ENCODE measurements at places on chromosomes 1 and 21.

GRCh38 chr1:151516031-151516511 is 4.9 kb downstream of the CGN start:
- DNase-seq: no peak

DNA sequence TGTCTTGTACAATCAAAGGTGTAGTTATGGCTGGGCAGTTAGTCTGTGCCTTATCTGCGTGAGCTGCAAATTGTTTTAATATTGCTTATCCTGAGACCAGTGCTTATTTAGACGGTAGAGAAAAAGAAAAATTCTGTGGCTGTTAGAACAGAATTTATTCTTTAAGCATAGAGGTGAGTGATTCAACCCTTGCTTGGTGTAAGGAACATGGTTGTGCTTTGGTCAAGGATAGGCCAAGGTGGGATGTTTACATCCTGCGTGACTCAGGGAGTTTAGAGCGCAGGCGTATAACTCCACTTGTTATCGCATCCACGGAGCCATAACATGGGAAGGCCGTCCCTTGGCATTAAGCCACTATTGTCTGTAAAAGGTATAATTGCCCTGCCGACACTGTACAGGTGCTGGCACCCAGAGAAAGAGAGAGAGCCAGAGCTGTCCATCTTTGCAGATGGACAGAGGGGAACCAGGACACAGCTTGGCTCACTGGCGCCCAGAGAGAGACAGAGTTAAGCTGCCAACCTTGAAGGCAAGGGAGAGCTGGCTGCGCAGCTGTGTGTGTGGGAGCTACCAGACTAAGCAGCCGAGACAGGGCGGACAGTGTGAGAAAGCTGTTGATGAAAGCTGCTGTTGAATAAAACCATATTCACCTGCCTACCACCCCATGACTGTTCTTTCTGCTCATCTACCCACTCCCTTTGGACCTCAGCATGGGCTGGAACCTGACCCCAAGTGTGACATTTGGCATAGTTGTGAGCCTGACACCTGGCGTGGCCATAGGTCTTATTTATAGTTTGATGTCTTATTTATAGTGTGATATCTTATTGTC is 200.4 kb downstream of the DYRK1A start:
- no peak for DNase-seq

GRCh38 chr1:29835874-29836273 is 599.6 kb downstream of the PTPRU start:
- peak; percentile 12 for DNase-seq

DNA sequence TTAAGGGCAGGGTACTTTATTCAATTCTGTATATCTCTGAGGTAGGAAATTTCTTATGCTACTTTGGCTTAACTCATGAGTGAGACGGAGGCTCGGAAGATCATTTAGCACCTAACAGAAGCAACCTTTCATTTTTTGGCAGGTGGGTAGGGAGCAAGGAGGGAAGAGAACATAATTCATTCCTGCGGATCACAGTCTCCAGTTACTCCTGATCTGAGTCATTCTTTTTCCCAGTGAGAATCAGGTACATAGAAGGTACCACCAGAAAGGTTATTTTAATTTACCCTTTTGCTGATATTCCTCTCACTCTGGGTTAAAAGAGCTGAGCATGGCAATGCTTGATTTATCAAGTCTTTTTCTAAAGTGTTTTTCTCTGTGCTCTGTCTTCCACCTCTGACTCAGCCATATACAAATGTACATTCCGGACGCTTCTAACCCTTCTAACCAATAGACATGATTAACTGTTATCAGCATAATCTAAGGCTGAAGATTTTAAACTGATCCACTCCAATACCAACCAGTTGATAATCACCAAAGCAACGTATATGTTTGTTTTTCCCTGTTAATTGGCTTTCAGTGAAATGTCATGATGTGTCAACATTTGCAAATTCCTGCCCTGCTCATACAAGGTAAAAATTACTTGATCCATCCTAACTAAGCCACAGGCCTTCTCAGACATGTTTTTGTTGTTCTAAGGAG is 271.7 kb downstream of the DUSP10 start:
- no peak for DNase-seq

GRCh38 chr1:205065666-205066065 is 18.6 kb downstream of the TMEM81 start:
- no peak for DNase-seq

- no peak for DNase-seq
These were observed 9.1 kb downstream of the RHOC start for GRCh38 chr1:112697781-112698201.

GRCh38 chr1:78113156-78113916 is 67.6 kb downstream of the GIPC2 start:
- DNase-seq: no peak

- DNase-seq: no peak
These were observed 14.7 kb downstream of the YTHDF2 start for GRCh38 chr1:28751315-28752060.

DNA sequence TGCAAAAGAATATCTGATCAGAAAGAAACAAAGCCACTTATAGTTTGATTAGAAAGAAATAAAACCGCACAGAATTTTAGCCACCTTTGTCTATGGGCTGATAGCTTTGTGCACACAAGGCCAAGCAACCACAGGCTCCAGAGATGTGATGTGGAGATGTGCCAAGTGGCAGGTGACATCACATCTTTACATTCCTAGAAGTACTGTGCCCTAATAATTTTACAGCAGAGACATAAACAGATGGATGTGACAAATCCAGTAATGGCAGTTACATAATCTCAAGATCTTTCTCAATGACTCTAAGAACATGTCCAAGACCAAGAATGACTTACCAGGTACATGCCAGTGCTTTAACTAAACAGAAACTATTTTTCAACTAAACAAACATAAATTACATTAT is 159.5 kb downstream of the LTN1 start:
- no peak for DNase-seq

- no peak for DNase-seq
These were observed 8.2 kb upstream of the MTFR1L start for GRCh38 chr1:25811384-25812082.

GRCh38 chr21:16162953-16163352 is 433.2 kb downstream of the USP25 start:
- DNase-seq: no peak

- DNase-seq: no peak
These were observed 41.1 kb downstream of the MTR start for GRCh38 chr1:236836157-236836556.

Data from activated CD4-positive, alpha-beta memory T cell treated with anti-CD3 and anti-CD28 coated beads, Interleukin-2, amount 10 ng/mL, durations not matched to agents 7 days and 5 days (primary cell).